ENCODE measurements at places on chromosomes 1 and 21. TPM values are rescaled to one million over a fixed set of nuclear protein-coding genes. Genes with fewer than 3 reads are reported as not detected.

- no peak for DNase-seq
These were observed 275.8 kb downstream of the KCTD3 start for GRCh38 chr1:215842905-215843304.

DNA sequence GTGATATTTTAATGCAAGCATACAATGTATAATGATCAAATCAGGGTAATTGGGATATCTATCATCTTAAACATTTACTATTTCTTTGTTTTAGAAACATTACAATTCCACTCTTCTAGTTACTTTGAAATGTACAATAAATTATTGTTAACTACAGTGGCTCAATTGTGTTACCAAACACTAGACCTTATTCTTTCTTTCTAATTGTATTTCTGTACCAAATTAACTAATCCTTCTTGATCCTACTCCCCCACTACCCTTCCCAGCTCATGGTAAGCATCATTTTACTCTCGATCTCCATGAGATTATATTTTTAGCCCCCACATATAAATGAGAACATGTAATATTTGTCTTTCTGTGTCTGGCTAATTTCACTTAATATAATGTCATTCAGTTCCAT, 95.0 kb upstream of the MROH9 start:
- no peak for DNase-seq

DNA sequence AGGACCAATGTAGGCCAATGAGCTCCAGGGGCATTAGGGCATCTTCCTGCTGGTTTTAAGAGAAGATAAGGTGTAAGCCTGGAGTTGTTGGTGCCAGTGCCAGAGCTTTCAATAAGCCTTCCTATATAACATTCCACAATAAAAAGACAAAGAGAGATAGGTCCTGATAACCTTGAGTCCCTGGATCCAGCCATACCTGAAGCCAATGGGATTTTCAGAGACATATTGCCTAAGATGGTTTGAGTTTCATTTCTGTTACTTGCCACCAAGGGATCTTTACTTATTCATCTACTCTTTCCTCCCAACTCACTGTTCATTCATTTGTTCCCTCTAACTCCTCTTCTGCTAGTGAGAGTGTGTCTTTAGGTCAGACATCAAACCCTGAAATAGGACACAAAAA, 68.8 kb upstream of the CAPZB start:
- no peak for DNase-seq

DNA sequence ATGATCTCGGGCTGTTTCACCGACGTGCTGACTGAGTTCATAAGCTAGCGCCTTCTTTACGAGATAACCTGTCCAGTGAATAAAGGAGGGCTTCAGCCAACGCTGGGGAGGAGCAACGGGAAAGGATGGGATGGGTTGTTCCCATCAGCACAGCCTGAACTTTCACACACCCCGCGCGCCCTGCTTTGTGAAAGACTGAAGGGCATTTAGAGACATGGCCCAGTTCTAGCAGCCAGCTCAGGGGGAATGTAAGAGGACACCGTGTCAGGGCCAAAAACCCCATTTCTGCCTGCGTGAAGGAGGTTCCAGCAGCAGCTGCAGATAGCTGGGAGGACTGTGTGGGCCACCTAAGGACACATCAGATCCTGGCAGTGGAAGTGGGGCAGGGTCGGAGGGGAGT, 255.1 kb upstream of the RAB4A start:
- no peak for DNase-seq

GRCh38 chr1:7388488-7389185, 382.5 kb upstream of the VAMP3 start:
- DNase-seq, result no peak

GRCh38 chr1:9127395-9128165, 1.3 kb downstream of the GPR157 start:
- no peak for DNase-seq

DNA sequence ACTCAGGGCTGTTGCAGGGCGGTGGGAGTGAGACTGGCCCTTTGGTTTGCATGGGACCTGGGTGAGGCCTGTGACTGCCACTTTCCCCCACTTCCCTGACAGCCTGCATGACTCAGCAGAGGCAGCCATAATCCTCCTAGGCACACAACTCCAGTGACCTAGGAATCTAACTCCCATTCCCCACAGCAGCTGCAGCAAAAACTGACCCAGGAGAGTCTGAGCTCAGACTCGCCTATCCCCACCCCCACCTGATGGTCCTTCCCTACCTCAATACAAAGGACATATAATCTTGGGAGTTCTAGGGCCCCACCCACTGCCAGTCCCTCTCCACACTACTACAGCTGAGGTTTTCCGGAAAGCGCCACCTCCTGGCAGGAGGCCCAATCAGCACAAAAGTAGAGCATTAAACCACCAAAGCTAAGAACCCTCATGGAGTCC, 26.7 kb downstream of the NDC1 start:
- no peak for DNase-seq

- DNase-seq, result no peak
These were observed 3.0 kb downstream of the AURKAIP1 start for GRCh38 chr1:1371746-1372711.

- no peak for DNase-seq
These were observed 57.0 kb downstream of the YARS1 start for GRCh38 chr1:32759997-32760623.

DNA sequence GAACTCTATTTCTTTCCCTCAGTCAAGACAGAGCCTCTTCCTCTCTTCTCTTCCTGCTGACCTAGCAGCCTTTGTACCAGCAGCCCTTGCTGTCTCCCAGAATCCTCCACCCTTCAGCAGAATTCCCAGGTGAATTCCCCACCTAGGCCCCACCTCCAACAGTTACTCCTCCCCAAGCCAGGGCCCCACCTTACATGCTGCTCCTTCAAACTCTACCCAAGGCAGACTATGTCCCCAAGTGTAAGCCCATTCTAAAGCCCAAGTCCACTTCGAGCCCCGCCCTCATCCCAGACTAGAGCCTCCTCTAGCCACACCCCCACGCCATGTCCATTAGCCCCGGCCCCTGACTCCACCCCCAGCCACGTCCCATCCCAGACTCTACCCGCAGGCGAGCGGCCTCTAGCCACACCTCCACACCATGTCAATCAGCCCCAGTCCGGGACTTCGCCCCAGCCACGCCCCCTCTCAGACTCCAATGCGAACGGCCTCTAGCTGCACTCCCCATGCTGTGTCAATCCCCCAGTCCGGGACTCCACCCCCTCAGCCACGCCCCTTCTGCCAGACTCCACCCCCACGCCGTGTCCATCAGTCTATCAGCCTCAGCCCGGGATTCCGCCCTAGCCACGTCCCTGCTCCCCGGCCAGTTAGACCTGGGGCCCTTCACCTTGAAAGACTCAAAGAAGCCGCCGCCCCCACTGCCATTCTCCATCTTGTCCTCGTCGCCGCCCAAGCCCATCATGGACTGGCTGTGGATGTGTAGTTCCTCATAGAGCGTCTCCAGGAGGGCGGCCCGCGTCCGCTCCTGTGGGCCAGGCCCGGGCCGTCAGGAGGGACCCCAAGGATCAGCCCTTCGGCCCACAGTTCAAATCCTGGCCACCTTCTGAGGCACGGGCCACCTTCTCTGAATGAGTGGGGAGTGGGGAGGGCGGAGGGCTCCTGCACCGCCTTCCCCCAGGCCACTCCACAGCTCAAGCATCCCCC, 61.3 kb downstream of the RAP1GAP start:
- peak; percentile 46 for DNase-seq

- DNase-seq, result no peak
These were observed 30.7 kb upstream of the NLRP3 start for GRCh38 chr1:247385283-247385682.

DNA sequence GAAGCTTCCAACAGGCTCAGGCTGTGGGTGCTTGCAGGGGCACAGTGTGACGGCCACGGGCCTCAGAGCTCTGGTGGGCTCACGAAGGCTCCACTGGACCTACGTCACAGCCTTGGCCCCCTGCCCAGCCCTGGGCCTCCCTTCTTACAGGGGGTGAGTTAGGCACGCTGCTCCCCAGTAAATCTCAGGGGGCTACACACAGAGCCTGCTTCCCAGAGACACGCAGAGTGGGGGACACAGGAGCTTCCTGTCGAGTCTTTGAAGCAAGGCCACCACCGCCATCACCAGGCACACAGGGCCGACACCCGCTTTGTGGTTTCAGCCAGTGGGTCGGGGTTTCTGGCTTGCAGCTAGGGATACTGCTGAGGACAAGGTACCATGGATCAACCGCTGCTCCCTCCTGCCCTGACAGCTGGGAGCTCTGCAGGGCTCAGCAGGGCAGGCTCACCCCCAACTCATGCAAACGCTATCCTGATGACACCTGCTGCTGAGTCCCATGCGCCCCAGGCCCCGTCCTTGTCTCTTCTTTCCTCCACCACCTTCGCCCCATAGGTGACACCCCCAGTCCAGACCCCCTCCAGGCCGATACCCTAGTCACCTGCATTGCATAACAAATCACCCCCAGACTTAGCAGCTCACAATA, 5.5 kb upstream of the CFAP410 start:
- no peak for DNase-seq

- DNase-seq, result no peak
These were observed 14.6 kb downstream of the NGF start for GRCh38 chr1:115323366-115324004.

DNA sequence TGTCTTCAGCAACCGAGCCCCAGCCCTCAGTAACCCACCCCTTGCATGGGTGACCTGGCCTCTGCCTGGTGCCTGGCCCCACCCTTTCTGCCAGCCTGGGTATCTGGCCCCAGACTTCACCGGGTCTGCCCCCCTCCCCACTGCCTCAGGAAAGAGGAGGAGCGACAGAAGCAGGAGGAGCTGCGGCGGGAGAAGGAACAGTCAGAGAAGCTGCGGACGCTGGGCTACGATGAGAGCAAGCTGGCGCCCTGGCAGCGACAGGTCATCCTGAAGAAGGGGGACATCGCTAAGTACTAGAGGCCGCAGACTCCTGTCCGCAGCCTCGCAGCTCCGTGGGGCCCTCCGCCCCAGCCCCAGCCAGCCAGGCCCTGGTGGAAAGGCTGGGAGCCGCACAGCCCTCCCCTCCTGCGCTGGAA, 6.1 kb downstream of the TNFRSF25 start:
- DNase-seq, result no peak

DNA sequence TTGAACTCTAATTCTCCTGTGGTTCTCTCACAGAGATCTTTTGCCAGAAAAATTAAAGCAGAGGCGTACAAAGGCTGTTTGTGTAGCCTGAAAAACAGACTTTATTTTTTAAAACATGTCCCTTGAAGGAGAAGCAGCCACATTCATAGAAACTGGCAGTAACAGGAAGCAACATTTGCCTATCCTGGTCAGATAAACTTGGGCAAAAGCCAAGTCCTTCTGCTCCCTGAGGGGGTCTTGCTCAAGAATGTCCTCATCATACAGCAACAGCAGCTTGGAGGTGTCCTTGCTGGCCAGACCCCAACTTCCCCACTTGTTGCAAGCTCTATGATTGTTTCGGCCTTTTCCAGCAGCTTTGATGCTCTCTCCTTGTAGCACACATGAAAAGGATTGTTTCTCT, 36.3 kb downstream of the MSTO1 start:
- no peak for DNase-seq

GRCh38 chr1:12426030-12426429, 192.0 kb downstream of the DHRS3 start:
- no peak for DNase-seq

DNA sequence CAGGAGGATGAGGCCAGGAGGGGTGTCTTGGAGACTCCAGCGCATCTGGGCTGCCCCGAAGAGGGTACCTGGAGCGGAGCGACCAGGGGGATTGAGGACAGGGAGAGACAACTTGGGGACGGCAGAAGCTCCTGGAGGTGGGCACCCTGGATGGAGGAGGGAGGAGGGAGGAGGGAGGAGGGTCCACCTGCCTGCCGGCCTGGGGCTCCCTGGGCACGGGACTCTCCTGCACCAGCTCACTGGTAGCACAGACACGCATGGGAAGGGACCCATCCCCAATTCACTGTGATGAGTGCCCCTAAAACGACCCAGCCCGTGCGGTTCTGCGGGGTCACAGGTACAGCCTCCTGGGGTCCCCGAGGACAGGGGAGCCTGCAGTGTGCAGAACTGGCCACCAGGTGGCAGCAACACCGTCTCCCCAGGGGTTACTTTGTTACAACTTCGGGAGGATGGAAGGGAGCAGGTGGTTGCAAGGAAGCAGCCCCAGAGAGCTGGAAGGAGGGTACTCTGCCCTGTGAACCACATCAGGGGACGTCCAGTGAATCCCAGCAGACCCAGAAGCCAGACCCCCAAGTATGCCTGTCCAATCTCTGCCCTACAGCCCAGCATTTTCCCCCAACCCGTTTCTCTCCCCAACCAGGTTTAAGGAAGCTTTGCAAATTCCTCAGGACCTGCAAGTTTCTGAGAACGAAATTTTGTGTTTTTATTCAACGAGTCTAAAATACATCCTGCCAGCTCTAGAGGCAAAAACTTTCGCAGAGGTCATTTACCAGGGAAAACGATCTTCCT, 482.4 kb downstream of the NPHP4 start:
- no peak for DNase-seq

DNA sequence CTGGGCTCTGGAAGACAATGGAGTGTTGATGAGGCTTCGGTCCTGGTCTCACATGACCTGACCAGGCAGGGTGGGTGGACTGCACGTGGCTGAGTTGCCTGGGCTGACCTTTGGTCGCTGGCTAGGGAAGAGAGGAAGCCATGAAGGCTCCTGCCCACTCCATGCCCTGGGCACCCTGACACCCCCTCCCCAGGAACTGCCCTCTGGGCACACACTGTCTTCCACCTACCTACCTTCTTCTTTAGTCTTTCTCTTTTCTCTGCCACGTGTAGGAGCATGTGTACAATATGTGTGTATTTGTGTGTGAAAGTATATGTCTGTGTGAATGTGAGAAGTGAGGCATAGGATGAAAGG, 15.1 kb downstream of the POU3F1 start:
- no peak for DNase-seq

- DNase-seq, result no peak
These were observed 27.2 kb upstream of the ITLN2 start for GRCh38 chr1:160981584-160982411.

DNA sequence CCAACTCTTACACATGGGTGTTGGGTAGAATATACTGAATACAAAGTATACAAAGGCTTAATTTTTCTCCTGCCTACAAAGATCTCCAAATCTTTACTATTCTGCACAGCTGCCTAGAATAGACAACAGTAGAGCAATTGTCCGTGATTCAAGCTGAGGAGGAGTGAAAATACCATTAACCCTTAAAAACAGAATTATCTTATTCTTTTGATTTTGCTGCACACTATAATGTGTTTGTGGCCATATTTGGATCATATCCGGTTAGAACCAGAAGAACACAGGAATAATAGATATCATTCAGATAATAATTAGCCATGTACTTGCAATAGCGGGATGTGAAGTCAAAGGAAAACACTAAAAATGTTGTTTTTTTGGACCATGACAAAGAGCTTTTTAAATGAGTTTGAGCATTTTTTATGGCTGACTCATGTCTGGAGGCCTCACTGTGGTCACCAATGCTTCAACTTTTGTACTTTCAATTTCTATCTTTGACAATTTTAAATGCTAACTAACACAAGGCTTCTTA, 197.6 kb upstream of the FOXD3 start:
- DNase-seq, result no peak

GRCh38 chr1:112904071-112904830, 51.7 kb downstream of the SLC16A1 start:
- no peak for DNase-seq

OR2L2 gene
- 0.04 TPM for polyA plus RNA-seq

FCRLB gene
- 6.8 TPM for polyA plus RNA-seq

MRPL20 gene
- 110 TPM for polyA plus RNA-seq

SLC45A1 gene
- polyA plus RNA-seq, result 4.1 TPM

ENO1 gene
- 985 TPM for polyA plus RNA-seq

USF1 gene
- 55.0 TPM for polyA plus RNA-seq

YTHDF2 gene
- polyA plus RNA-seq, result 98.8 TPM

DIP2A gene
- 37.5 TPM for polyA plus RNA-seq

TTC34 gene
- 1.1 TPM for polyA plus RNA-seq

ZNF683 gene
- polyA plus RNA-seq, result 0.06 TPM

FNDC10 gene
- polyA plus RNA-seq, result 1.5 TPM

Measured in right renal pelvis (tissue), 4 donors.